Activated CD4-positive, CD25-positive, alpha-beta regulatory T cell treated with anti-CD3 and anti-CD28 coated beads, Interleukin-2, amount 50 U/mL, for 16 hours (primary cell): ENCODE measurements at places on chromosomes 6 and 20.

DNA sequence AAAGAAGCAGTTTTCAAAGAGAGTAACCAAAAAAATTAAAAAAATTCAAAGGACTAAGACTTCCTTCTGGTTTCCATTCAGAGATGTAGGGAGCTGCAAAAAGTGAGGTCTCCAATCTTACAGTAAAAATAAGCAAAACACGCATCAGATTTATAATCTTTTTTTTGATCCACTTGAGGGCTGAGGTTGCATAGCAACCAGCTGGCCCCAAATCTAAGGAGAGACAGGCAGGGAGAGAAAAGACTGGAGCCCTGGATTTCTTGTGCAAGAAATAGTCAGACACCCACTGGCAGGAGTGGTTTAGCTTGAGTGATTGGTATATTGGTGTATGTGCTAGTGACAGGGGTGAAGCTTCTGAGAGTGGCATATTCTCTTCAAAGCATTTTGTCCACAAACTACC, 135.9 kb upstream of the FUT9 start:
- DNase-seq: no peak

- DNase-seq: no peak
Measured at GRCh38 chr6:71082033-71082650, 125.3 kb upstream of the B3GAT2 start.

- no peak for DNase-seq
Measured at GRCh38 chr6:35898003-35898402, 22.9 kb downstream of the SRPK1 start.

- DNase-seq: no peak
Measured at GRCh38 chr20:19887556-19888268, 129.4 kb upstream of the NAA20 start.

DNA sequence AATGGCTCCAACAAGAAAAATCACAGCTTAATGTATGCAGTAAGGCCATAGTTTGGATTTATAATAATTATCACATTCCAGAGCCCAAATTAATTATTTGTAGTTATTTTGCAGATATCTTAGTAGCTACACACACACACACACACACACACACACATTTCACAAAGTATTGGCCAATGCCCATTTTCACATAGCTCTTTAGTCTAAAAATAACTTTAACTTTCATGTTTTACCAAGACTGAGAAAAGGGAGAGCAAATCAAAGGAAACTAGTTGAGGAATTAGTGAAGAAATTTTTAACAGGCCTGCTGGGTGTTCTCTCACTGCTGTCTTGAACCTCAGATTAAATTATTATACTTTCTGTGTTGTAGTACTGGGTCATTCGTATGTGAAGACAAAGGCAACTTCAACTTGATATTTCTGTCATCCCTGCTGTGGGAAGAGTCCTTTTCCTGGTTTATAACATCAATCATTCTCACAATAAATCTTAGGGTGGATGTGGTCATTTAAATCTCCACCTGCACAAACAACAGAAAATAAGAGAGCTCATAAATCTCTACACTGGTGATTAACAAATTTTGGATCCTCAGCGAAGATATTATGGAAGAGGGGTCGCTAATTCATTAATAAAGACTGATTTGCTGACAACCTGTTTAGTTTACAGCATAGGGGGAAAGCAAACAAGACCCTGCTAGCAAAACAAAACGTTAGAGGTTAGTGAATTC, 1.6 kb upstream of the TCF21 start:
- DNase-seq: no peak

GRCh38 chr6:20680697-20681165, 146.5 kb downstream of the CDKAL1 start:
- no peak for DNase-seq

- DNase-seq: no peak
Measured at GRCh38 chr20:21526776-21527175, 12.9 kb upstream of the NKX2-2 start.

GRCh38 chr6:134729561-134729960, 220.3 kb downstream of the ALDH8A1 start:
- DNase-seq: no peak

DNA sequence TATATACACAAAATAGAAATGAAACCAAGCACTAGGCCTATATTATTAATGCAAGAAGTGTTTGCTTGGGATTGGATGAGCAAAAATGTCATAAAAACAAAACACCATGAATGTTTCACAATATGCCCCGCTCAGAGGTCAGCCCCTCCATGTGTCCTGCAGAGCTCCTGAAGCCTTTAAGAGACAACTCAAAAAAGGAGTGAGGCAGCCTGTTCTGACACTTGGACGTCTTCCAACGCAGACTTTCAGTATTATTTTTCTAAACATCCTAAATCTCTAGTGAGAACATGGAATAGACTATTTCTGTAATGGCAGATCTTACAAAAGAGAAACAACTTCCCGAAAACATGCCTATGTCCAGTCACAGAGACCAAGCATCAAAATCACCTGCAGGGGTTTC, 322.6 kb downstream of the PRKN start:
- no peak for DNase-seq

DNA sequence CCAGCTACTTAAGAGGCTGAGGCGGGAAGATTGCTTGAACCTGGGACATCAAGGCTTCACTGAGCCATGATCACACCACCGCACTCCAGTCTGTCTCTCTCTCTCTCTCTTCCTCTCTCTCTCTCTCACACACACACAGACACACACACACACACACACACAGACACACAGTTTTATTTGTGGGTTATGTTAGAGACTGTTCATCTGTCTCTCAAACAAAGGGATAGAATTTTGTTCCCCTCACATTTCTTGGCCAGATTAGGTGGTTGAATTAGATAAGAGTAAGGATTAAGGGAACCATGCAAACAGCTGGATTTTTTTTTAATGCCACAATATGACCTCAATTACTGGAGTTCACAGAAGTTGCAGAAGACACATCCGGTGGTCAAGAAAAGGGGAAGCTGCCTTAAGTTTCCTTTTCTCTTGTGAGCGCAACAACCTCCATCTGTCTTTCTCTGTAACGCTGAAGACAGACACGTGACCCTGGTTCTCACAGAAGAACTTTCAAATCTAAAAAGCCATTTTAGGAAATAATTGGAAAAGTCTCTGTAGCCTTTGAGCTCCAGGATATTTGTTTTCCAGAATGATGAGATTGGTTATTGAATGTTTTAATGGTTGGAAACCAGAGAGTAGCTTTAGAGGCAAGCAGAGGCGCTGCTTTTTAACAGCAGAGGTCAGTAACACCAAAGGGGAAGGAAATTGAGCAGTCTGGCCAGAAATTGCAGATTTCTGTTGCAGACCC, 32.9 kb upstream of the LGSN start:
- DNase-seq: no peak

DNA sequence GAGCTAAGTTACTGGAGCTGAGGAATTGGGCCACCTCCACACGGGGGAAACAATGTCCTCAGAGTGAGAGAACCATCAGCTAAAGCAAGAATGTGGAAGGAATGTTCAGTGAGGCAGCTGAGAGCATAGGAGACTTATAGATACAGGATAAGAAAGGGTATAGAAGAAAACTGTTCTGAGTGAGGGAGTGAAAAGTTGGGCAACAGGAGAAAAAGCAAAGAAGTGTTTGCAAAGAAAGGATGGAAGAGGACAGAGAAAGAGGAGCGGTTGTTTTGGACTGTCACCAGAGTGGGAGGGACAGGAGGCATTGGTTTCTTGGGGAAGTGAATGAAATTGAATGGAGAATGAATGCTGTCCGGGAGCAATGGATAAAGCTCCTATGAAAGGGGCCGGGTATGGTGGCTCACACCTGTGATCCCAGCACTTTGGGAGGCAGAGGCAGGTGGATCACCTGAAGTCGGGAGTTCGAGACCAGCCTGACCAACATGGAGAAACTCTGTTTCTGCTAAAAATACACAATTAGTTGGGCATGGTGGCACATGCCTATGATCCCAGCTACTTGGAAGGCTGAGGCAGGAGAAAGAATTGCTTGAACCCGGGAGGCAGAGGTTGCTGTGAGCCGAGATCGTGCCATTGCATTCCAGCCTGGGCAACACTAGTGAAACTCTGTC, 296.5 kb downstream of the ADGB start:
- DNase-seq: no peak

DNA sequence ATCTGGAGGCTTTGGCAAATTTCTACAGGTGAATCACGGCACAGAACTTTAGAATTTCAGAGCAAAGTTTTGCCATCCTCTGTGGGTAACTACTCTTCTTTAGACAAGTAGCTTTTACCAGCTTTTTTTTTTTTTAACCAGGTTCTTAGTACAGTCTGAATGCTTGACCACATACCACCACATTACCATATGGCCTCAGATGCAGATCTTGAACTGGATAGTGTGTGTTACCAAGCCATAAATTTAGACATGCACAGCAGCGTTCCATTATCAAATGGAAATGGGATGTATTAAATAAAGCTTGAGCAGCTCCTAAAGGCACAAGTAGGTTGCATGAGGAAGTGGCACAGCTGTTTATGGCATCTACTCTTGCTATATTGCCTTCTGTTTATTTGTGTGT, 38.3 kb upstream of the PRSS16 start:
- DNase-seq: no peak

DNA sequence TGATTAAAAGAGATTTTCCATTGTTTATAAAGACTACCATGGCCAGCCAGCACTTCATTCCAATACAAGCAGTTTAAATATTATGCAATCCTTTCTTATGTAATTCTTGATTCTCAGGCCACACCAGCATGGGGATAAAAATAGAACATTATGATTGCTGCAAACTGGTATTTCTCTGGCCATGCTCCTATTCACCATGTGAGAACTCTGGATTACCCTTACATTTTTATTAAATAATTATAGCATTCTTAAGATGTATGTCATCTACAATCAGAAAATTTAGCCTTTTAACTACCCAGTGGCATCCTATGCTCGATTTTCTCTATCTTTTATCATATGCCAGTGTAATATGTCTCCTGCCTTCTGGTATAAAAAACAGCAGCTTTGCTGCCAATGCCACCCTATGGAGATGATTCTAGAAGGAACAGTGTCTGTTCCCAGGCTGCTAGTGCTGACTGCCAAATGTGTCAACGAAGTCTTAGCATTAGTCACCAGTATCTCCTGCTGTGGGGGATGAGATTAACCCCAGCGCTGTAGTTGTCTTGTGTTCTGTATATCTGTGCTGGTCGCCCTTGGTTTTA, 501.4 kb downstream of the BCKDHB start:
- DNase-seq: no peak

DNA sequence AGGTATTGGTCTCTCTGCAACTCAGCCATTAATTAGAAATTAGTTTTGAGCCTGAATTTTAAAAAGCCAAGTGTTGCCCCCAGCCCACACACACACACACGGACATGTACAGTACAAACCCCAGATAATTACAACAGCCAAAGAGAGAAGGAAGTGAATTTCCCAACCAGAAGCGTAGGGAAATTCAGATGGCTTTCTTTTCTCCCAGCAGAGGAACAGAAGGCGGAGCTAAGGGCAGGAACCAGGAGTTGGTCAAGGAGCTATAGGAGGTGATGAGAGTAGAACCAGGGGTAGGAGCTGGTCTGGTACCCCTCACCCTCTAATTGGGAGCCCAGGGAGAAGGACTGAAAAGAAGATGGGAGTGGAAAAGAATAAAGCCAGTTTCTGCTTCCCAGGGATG, 3.9 kb upstream of the ZBTB9 start:
- DNase-seq: no peak
